ENCODE measurements at places on chromosomes 2 and 18.
A peak's percentile ranks its signal among the peaks of the same experiment; 100 is the strongest.

DNA sequence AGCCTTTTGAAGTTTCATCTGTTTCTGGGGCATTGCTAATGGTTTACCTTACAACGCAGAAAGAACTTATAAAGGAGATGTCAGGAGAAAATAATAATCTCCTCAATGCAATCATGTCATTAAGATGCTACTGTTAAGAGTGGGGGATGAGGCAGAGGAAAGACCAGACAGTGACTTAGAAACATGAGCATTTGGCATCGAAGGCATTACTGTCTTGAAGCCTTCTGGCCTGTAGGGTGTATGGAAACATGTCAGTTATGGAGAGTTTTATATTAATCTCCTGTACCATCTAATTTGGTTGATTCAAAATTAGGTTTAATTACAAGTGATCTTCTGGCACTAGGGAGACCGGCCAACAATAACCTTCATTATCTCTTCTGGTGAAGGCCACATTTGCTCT lies 32.5 kb downstream of the CDC42EP3 start:
- no peak for DNase-seq

- DNase-seq: peak; percentile 53
Observed at GRCh38 chr2:201580486-201580885, 62.8 kb downstream of the TMEM237 start.

DNA sequence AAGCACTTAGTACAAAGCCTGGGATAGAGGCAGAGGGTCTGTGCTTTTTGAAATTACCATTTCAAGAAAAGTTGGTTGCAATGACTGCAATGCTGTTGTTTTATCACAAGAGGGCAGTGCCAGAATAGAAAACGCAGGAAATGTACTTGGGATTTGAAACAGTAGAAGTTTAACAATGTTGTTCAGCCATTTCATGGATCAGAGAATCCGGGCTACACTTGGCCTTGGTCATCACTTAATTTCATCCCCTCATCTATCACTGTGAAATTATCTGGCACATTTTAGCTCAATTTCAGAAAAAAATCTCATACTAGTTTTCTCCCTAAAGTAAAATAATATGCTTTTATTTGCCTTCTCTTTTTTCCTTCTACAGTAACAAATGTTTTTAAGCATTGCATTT lies 70.8 kb downstream of the RAPGEF4 start:
- DNase-seq: peak; percentile 41

GRCh38 chr2:227942021-227942420 lies 70.6 kb downstream of the DAW1 start:
- no peak for DNase-seq

DNA sequence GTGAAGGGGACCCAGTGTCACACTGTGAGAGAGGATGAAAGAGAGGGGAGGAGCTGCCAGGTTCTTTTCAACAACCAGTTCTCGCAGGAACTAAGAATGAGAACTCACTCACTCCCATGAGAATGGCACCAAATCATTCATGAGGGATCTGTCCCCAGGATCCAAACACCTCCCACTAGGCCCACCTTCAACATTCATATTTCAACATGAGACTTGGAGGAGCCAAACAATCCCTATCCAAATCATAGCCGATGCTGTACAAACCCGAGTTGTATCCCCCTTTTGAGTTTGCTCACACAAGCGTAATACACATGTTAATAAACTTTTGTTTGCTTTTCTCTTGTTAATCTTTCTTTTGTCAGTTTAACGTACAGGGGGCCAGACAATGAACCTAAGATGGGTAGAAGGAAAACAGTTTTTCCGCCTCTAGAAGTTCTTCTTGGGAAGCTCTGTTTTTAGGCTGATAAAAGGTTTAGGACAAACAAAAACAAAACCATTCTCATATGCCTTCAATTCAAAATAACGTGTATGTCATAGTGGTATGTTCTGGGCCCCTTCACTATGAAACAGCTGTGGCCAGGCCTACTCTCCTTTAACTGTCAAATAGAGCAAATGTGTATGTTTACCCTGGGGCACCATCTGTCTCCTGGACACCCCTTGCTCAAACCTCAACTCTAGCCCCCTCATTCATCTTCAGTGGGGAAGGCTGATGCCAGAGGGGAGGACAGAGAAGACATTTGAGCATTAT lies 9.1 kb upstream of the TMEM37 start:
- no peak for DNase-seq

GRCh38 chr2:229370509-229370908 lies 99.4 kb upstream of the PID1 start:
- DNase-seq: no peak

DNA sequence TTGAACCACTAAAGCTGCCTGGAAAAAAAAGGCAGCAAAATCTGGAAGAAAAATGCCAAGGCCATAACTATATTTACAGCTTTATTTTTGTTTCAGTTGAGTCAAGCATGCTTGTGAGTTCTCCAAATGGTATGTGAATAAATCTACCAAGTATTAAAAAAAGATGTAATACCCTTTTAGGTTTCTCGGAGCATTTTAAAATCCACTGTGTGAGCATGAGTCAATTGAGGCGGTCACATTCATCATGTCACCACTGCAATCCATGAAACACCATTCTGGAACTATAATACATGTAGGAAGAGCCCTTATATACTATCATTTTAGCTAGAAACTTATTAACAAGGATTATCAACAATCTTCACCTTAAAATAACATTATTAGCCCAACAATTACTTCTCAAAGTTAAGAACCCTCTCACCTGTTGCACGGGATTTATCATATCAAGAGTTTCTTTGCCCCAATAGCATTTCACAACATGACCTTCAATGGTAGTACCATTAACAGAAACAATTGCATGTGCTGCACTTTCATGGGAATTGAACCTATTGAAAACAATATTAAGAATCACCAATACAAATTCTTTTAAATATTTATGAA lies 24.2 kb upstream of the C2orf42 start:
- DNase-seq: no peak

DNA sequence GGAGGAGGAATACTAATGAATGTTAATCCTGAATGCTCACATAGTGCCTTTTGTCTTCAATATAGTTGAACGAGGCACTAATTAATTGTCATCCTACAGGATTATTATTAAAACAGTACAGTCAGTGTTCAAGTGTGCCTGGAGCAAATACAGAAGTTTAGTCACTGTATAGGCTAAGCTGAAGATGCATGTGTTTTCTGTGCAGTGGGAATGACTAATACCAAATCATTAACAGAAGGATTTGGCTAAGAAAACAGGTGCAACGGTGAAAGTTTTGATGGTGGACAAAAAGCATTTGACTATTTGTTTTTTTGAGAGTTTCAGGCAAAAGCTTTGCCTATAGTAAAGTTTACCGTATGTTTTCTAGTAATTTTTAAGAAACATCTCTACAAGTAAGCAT lies 62.8 kb downstream of the DCC start:
- no peak for DNase-seq

GRCh38 chr2:201572846-201573508 lies 70.3 kb downstream of the TMEM237 start:
- peak; percentile 39 for DNase-seq

DNA sequence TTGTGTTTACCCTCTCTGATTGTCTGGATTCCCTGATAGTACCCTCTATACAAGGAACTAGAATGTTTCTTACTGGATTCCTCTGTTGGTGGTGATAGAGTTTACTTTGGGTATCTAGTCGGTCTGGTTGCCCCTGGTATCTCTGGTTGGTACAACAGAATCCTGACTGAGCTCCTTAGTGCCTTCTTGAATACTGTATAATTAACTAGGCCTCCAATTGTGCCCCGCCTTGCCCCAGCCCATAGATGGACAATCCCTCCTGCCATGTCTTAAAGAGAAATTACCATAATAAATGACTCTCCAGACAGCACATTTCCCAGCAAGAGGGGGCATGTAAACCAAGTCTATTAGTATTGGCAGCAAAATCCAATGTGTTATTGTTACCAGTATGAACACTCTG lies 2.3 kb downstream of the SCN1A start:
- DNase-seq: no peak

DNA sequence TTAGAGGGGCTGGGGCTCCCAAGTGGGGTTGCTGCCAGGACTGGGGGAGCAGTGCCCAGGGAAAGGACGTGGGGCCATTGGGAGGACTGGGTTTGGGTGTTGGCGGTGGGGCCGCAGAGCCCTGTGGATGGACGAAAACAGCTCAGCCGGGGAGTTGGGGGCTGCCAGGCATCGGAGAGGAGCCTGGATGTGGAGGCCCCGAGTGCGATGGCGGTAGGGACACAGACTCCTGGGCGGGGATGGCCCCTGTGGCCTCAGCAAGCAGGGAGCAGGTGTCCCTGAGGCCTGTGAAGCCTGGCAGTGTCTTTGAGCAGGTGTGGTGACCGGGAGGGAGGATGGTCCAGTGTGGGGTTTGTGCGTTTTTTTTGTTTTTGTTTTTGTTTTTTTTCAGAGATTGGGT lies 13.3 kb downstream of the CTDP1 start:
- no peak for DNase-seq

- DNase-seq: no peak
Observed at GRCh38 chr2:3034856-3035255, 342.8 kb downstream of the EIPR1 start.

DNA sequence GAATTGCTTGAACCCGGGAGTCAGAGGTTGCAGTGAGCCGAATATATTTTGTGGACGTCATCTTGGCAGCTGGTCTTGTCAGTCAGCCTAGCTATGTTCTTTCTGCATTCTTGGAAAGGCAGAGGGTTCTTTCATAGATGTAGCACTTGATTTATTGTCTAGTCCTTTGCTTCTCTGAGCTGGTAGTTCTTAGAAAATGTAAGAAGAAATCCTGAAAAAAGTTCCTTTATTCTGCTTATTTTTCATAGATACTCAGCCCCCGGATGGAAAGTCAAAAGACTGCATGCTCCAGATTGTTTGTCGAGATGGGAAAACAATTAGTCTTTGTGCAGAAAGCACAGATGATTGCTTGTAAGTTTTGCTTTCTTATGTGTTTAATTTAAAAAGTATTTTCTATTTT lies 21.3 kb downstream of the PLEKHB2 start:
- DNase-seq: no peak

DNA sequence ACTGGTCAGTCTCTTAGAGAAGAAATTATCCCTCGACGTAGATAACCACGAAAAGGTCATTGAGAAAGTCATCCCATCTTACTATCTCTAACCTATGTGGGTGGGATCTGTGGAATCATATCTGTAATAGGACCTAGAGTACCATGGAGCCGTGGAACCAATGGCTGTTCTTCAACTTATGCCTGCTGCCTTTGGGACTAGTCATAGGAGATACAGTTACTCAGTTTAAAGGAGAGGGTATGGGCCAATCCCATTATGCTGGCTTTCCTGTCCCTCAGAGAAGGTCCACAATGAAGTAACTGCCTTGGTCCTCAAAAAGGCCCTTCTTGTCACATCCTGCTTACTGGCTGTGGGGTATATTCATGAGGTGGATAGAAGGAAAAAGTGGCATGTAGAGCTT lies 77.5 kb downstream of the FEZ2 start:
- no peak for DNase-seq

- DNase-seq: no peak
Observed at GRCh38 chr2:174344716-174345461, 10.1 kb downstream of the SP9 start.

DNA sequence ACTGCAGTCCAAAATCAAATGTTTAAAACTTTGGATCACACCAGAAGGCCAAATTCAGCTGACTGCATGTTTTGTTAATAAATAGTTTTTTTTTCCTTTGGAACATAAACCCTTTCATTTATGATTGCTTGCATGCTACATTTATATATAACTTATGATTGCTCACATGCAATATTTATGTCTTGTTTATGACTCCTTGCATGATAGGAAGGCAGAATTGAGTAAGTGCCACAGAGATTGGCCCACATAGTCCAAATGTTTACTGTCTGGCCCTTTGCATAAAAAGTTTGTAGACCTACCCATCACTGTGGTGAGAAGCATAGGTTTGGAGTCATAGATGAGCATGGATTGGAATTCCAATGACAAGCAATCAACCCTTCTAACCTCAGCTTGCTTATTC lies 30.8 kb downstream of the WDFY1 start:
- DNase-seq: peak; percentile 32

GRCh38 chr18:21242780-21243401 lies 859 bp downstream of the GREB1L start:
- DNase-seq: no peak

DNA sequence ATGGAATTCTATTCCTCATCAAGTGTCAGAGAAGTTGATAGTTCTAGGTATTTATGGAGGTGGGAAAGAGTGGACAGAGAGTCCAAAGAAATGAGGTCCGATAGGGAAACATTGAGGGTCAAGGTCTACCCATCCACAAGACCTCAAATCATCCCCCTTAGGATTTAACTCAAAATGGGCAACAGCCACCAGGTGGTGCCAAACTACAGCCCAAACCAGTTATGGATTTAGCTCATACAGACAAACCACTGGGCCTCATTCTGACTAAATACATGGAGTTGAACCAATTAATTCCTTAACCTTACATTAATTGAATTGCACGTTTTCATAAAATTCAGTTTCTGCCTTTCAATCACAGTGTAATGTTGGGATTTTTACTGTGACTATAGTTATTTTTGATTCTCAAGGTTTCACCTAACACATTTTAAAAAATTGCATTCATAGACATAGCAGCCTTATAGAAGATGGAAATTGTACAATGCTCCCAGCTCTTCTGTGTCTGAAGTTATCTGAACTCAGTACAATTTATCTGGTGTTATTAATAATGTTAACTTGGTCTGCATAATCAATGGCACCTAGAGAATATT lies 98.2 kb upstream of the HNMT start:
- DNase-seq: peak; percentile 55

DNA sequence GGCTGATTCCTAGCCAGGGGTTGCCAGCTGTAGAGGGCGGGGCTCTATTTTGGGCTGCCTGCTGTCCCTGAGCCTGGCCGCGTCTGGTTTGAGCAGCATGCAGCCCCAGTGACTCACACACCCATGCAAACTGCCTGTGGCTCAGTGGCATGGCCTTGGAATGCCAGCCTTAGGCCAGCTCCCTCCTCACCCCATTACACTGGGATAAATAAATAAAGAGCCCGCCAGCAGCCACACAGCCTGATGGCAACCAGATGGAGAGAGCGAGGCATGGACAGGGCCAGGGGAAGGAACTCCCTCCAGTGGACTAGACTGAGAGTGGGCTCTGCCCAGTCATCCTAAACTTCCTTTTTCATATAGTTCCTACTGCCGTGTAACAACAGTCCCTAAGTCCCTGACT lies 18.3 kb downstream of the NHEJ1 start:
- peak; percentile 26 for DNase-seq

GRCh38 chr2:240319221-240319854 lies 116.1 kb upstream of the GPC1 start:
- DNase-seq: no peak

GRCh38 chr2:85605406-85606115 lies 3.1 kb upstream of the TMEM150A start:
- no peak for DNase-seq

DNA sequence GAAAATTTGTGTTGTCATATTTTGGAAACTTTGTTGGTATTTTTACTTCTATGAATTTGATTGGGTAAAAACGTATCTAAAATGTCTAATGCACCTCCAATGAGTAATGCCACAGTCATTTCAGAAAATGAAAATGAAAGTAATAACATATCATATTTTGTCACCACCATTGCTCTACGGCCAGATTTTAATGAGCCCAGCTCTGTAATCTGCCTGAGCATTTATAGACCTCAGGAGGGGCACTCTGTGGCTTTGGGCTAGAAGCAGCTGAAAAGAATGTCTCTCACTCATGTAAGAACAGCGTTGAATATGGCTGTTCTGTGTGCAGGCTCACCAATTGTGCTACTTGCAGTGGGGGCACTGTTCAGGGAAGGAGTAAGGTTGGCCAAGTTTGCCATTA lies 32.7 kb upstream of the ABCA12 start:
- no peak for DNase-seq

GRCh38 chr2:42456126-42456839 lies 37.5 kb downstream of the KCNG3 start:
- no peak for DNase-seq
